HT-29 (cell line): ENCODE measurements at places on chromosomes 7 and 10.

GRCh38 chr10:96096958-96097357 lies 33.1 kb upstream of the ZNF518A start:
- no peak for DNase-seq

DNA sequence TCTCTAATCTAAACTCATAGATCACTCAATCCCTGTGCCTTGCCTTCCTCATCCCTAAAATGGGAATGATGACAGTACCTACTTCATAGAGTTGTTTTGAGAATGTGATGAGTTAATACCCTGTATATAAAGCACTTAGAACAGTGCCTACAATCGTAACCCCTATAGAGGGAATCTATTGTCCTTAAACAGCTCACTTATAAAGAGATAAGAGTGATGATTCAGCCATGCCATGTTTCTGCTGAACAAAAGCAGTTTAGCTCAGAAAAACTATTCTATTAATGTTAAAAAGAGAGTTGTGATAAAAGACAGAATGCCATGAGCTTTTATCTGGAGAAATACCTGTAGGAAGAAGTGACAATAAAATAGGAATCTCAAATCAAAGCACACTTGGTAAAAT lies 63.6 kb downstream of the CUBN start:
- no peak for DNase-seq

GRCh38 chr7:7304705-7305450 lies 122.5 kb downstream of the C1GALT1 start:
- no peak for DNase-seq

GRCh38 chr7:158753900-158754299 lies 49.3 kb upstream of the NCAPG2 start:
- no peak for DNase-seq

GRCh38 chr7:116572036-116572435 lies 47.2 kb downstream of the CAV1 start:
- no peak for DNase-seq

DNA sequence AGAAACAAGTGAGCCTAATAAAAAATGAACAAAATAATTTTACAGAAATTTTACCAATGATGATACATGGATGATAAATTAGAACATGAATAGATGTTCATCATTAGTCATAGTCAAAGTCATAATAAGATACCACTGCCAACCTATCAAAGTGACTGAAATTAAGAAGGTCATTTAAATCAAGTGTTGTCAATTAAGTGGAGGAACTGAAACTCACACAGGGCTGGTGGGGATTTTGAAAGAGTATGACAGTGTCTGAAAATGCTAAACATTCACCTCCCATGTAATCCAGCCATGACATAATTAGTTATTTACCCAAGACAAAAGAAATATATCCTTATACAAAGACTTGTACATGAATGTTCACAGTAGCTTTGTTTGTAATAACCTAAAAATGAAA lies 57.1 kb upstream of the DYNC1I1 start:
- DNase-seq, result no peak

GRCh38 chr10:1538531-1539061 lies 198.7 kb downstream of the ADARB2 start:
- no peak for DNase-seq
